B cell (primary cell): ENCODE measurements at places on chromosomes 4 and X. TPM values are rescaled to one million over a fixed set of nuclear protein-coding genes. Genes with fewer than 3 reads are reported as not detected.

DNA sequence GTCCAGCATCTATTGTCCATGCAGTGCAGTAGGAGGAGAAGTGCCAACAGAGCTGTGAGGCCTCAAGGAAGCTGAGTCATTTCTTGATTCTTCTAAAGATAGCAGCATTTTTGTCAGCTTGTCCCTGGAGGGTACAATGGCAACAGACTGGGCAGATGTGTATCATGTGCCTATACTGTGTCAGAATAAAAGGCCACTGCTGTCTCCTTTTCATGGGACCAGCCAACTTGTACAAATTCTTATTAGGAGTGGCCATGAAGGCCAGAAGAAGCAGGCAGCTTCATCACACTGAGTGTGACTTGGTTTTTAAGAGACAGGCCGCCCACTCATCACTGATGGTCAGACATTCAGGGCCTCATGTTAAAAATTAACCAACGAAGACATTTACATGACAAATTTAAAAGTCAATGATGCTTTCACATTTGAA is 185.0 kb upstream of the FAM241A start:
- H3K27me3 ChIP-seq: no peaks in the 10 kb centered on the region
- no peaks in the 10 kb centered on the region for H3K36me3 ChIP-seq
- no peaks in the 10 kb centered on the region for H3K4me1 ChIP-seq
- DNase-seq: no peak
- no peak overlapping the region for H3K4me3 ChIP-seq

GRCh38 chr4:70863099-70863790 is 23.6 kb upstream of the GRSF1 start:
- H3K4me3 ChIP-seq: no peak overlapping the region
- H3K27ac ChIP-seq: no peak overlapping the region
- no peaks in the 10 kb centered on the region for H3K4me1 ChIP-seq
- DNase-seq: no peak
- H3K27me3 ChIP-seq: no peaks in the 10 kb centered on the region
- H3K36me3 ChIP-seq: no peaks in the 10 kb centered on the region

GRCh38 chrX:68238568-68238967 is 194.7 kb downstream of the OPHN1 start:
- H3K4me3 ChIP-seq: no peak overlapping the region
- no peak overlapping the region for H3K27ac ChIP-seq
- H3K27me3 ChIP-seq: no peaks in the 10 kb centered on the region
- H3K4me1 ChIP-seq: no peaks in the 10 kb centered on the region
- no peak for DNase-seq

DNA sequence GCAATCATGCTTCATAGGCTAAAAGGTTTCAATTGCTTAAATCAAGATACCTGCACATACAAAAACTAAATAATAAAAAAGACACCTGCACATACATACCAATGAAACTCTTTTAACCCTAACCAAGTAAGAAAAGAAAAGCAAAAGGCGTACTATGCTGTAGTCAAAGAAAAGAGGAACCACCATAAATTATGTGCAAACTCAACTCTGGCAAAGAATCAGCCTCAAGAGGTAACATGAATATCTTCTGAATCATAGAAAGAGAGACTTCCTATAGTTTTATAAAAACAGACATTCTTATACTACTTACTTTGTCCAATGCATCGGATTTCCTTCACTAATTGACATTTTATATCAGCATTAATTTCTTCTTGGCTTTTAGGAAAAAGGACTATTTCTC is 29.3 kb downstream of the MMGT1 start:
- no peaks in the 10 kb centered on the region for H3K27me3 ChIP-seq
- no peak overlapping the region for H3K4me3 ChIP-seq
- no peak overlapping the region for H3K27ac ChIP-seq
- no peak for DNase-seq
- no peaks in the 10 kb centered on the region for H3K4me1 ChIP-seq

DNA sequence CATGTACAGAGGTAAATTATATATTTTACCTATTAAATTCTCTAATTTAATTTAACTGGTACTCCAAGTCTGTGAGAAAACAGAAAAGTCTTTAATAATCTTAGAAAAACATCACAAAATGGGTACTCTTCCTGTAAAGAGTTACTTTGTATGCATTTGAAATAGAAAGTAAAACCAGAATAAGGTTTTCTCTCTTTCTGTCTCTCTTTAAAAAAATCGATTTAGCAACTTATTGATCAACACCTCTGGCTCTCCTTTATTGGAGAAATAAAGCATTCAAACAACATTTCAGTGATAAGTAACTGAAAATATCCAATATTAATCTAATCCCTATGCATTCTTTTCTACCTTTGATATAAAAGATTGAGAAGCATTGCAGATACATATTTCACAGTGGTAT is 27.4 kb downstream of the ATOH1 start:
- no peak for DNase-seq
- H3K36me3 ChIP-seq: no peaks in the 10 kb centered on the region
- no peak overlapping the region for H3K27ac ChIP-seq
- H3K4me3 ChIP-seq: no peak overlapping the region
- H3K27me3 ChIP-seq: no peaks in the 10 kb centered on the region

Gene CYSLTR1
- 41.7 and 43.4 TPM in 2 replicates for total RNA-seq

Gene TRMT10A
- 4.5 and 5.5 TPM in 2 replicates for total RNA-seq

Gene MEPE
- not detected in 2 replicates for total RNA-seq

Gene TMSB15B
- 8.6 and 9.0 TPM in 2 replicates for total RNA-seq

Gene NAP1L2
- 1.7 and 2.0 TPM in 2 replicates for total RNA-seq
